ENCODE measurements at places on chromosomes 2 and 18.

DNA sequence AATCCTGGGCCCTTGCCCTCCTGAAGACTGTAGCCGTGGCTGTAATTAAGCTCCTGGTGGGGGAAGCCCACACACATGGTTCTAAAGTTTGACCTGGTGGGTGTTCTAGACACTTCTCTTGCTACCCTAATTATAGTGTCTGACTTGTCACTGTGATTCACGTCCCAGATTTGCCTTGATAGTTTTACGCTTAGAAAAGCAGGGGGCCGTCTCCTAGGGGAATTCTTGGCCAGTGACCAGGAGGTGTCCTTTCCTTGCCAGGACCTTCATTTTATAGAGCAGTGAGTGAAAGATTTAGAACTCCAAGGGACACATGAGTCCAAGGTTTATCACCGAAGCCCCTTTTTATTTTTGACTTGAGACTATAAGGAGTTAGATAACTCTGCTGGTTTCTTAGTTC, 9.0 kb downstream of the TMEM214 start:
- ATAC-seq: peak; percentile 72

- no peak for ATAC-seq
Measured at GRCh38 chr2:101788995-101789970, 91.8 kb downstream of the MAP4K4 start.

DNA sequence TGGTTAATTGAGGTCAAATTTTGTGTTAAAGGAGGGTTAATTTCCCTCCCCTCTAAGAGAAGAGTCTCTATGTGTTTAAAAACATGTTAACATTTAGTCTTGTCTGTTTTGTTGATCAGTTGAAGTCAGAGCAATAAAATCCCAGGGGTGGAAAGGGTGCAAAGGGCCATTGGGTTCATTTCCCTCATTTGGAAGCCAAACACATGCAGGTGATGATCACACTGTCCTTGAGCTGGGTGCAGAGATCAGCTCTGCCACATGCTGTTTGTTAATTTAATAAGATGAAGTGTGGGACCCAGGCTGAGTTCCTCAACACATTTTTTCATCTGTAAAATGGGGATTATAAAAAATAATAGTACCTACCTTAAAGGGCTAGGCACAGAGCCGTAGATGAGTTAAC, 260.9 kb downstream of the LPIN1 start:
- ATAC-seq: no peak

GRCh38 chr18:23268641-23269040, 133.4 kb downstream of the CABLES1 start:
- no peak for ATAC-seq

DNA sequence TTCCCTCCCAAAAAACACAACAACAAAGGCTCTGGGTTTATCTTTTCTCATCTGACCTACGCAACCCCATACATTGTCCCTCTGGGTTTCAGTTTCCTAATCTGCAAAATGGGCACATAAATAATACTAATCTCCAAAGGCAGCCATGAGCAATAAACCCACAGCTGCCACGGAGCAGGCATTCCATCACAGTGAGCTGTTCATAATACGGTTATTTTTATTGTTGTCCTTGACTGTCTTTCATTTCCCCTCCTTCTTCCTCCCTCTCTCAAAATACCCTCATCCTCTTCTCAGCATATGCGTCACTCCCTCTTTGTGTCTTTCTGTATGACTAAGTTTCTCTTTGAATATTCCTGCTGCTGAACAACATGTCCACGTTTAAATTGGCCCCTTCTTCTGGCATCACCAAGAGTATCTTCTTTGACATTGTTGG, 129.8 kb upstream of the CAB39 start:
- ATAC-seq: peak; percentile 90

DNA sequence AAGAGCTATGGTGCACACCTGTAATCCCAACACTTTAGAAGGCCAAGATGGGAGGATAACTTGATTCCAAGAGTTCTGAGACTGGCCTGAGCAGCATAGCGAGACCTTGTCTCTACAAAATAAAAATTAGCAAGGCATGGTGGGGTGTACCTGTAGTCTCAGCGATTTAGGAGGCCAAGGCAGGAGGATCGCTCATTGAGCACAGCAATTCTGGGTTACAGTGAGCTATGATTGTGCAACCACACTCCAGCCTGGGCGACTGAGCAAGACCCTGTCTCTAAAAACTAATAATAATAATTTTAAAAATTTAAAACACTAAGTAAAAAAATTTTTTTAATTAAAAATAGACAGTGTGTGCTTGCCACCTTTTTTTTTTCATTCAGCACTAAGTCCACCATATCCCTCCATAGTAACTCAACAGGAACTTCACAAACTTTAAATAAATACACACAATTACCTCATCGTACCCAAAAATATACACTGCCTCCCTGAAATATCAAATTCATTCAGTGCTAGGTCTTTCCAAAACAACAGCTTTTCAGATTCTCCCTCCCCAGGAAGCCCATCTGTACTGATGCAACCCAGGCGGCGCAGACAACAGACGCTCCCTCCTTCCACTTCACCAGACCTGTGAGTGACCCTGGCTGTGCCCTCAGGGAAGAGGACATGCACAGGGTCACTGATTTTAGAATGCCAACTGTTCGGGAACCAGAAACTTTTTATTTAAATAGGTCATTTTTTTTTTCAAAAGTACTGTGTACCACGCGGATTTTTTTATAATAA, 29.6 kb downstream of the FAM168B start:
- ATAC-seq: no peak

GRCh38 chr18:48929212-48929612, 21.6 kb downstream of the SMAD7 start:
- no peak for ATAC-seq

- no peak for ATAC-seq
Measured at GRCh38 chr2:66805016-66805865, 370.3 kb downstream of the MEIS1 start.

DNA sequence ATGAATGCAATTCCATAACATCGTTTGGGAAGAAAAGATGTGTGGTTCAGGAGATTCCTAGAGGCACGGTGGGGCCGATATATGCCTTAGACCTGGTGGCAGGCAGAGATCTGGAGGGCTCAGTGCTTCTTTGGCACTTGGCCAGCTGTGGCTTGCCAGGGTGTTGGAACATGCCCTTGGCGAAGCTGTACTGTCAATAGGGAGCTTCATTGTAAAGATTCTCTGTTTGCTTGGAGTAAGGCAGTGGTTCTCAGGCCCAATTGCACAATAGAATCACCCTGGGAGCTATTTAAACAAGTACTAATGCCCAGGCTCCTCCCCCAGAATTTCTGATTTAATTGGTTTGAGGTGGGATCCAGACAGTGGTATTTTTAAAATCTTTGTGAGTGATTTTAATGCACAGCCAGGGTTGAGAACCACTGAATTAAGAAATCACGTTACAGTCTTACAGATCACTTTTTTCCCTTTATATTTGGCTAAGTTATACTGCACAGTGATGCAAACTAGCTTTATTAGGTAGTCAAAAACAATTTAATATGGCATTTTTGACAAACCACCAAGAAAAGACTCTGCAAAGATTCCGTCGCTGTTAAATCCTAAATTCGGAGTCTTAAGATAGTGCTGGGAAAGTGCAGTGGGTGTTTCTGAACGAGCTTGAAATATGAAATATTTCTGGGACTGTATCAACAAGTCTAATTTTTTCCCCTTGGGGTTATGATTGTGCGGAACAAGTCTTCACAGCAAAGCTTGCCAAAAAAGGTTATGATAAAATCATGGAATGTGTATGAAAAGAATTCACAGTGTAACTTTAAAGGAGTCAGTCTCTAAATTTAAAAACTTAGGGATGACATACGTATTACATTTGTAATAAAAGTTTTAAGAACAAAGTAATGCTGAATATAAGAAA, 78.0 kb downstream of the CRIM1 start:
- ATAC-seq: no peak

DNA sequence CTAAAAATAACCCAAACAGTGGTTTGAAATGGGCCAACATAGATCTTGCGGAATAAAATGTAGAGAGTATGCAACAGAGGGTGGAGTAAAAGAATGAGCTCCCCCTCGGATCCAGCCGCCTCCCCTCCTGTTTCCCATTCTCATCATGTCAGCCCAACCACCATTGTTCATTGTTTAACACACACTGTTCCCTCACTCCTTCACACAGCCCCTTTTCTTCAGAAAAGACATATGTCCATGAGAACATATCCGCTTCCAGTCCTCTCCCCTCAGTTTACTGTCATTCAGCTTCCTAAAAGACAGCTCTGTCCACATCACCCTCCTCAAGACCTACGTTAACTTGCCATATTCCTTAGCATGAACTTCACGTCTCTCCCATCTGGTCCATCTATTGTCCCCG, 62.9 kb upstream of the SERTAD2 start:
- ATAC-seq: no peak

- no peak for ATAC-seq
Measured at GRCh38 chr2:122233372-122233771, 477.9 kb downstream of the TSN start.

DNA sequence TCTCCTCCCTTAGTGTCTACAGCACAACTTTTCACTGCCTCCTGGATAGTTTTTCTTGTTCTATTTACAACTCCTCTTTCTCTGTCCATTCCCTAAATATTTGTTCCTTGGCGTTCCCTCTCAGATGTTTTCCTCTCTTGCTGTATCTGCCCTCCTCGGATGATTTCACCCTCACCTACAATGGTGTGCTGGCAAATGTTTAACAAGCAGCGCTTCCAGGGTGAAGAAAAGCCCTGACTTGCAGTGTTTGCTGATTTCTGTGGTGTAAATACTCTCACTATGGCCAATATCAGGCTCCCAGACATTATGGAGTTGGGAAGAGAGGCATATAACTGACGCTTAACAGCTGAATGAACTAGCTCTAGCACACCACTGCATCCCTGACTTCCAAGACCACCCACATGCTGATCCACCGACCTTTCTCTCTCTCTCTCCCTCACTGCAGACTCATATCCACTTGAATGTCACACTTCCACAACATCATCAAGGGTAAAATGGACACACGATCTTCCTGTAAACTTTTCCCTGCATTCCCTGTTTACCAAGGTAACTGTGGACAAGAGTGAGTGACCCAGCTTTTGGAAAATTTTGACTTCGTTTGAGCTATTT, 31.5 kb upstream of the SPTBN1 start:
- ATAC-seq: no peak

- ATAC-seq: no peak
Measured at GRCh38 chr2:122319539-122320132, 564.2 kb downstream of the TSN start.

- ATAC-seq: peak; percentile 65
Measured at GRCh38 chr18:9147440-9148202, 11.0 kb downstream of the ANKRD12 start.

- ATAC-seq: no peak
Measured at GRCh38 chr2:41779888-41780287, 267.9 kb upstream of the PKDCC start.

DNA sequence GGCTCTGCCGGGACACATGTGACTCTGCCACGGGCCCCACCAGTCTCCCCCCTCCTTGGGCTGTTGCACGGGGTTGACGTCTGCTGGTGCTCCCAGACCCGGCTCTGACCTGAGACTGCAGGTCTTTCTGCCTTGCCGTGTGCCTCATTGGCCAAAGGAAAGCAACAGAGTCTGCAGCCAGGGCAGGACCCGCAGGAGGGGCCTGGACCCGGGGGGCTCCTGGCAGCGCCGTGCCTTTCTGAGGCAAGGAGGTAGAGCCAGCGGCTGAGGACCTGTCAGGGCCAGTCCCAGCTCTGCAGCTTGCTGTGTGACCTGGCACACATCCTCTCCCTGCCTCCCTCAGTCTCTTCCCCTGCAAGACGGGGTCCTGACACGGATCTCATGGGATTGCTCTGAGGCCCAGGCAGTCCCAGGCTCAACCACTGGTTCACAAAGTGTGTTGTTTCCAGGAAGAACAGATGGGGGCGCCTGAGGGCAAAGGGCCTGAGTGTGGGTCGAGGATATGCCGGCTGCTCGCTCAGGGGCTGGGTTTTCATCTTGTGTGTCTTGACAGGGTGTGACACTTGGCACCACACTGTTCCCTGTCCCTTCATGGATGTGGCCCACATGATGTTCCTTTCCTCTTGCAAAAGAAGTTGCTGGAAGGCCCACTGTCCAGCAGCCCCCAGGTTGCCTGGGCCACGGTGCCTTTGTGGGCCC, 9.0 kb downstream of the CAPN10 start:
- no peak for ATAC-seq

DNA sequence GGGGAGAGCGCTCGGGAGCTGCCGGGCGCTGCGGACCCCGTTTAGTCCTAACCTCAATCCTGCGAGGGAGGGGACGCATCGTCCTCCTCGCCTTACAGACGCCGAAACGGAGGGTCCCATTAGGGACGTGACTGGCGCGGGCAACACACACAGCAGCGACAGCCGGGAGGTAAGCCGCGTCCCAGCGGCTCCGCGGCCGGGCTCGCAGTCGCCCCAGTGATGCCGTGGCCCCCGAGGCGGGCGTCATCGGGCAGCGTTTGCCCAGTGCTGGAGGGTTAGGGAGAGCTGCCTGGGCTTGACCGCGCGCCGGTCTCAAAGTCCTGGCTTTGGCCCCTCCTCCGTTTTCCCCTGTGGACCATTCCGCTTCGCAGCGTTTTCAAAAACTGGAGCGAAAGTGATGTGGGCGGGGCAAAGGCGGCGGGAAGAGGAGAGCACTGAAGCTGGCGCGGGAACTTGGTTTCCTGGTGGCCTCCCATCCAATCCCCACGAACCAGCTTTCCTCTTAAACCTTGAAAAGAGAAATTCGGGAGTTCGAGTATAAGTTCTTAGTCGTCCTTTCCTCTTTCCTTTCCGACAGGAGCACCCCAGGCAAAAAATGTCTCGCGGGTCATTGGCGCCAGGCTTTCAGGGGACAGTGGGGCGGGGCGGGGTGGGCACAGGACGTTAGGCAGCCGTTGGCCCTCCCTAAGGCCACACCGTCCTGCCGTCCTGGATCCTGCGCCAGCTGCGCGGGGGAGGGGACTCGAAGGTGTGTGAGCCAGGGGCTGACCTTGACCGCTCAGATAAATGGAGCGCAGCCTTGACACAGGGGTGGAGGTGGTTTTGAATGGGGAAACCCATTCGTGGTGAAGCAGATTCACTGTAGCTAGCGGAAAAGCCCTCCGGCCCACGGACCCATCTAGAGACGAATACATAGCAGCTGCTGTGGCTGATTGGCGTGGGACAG, 821 bp downstream of the TYMS start:
- ATAC-seq: peak; percentile 82

GRCh38 chr2:201279079-201279478, 18.7 kb downstream of the CASP8 start:
- no peak for ATAC-seq

- ATAC-seq: no peak
Measured at GRCh38 chr2:21022792-21023367, 21.0 kb downstream of the APOB start.

GRCh38 chr18:24197412-24197811, 58.5 kb downstream of the CABYR start:
- no peak for ATAC-seq

- no peak for ATAC-seq
Measured at GRCh38 chr18:40670668-40671375, 1284.2 kb upstream of the PIK3C3 start.

GRCh38 chr2:74036450-74037195, 51.9 kb downstream of the TET3 start:
- ATAC-seq: no peak

Measured in stimulated activated memory B cell treated with anti-CD40 and anti-IgM and Interleukin-4, amounts not matched to agents 10 μg/mL and 1 μg/mL and 100 μg/mL, for 72 hours (primary cell).